ENCODE measurements at places on chromosomes 11 and 22. TPM values are rescaled to one million over a fixed set of nuclear protein-coding genes. Genes with fewer than 3 reads are reported as not detected.

DNA sequence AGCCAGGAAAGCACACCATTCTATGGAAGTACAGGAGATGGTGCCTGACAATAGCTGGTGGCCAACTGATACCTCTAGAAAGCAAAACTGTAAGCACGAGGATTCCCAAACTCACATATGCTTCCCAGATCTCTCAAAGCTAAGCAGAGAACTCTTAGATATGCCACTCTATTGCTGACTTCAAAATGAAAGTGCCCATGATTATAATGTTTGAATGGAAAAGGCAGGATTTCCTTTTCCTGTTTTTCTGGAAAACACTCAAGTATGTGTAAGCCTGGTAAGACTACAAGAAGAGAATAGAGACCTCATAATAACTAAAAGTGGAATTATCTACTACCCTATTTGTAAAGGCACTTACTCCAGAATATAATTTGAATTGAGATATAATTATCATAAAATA is 2.6 kb upstream of the CARD18 start:
- no peaks in the 10 kb centered on the region for H3K27me3 ChIP-seq
- H3K36me3 ChIP-seq = no peaks in the 10 kb centered on the region
- peaks cover 11% of the 10 kb centered on the region for H3K4me1 ChIP-seq

The ASPHD2 gene
- 0.11 TPM for total RNA-seq

DNA sequence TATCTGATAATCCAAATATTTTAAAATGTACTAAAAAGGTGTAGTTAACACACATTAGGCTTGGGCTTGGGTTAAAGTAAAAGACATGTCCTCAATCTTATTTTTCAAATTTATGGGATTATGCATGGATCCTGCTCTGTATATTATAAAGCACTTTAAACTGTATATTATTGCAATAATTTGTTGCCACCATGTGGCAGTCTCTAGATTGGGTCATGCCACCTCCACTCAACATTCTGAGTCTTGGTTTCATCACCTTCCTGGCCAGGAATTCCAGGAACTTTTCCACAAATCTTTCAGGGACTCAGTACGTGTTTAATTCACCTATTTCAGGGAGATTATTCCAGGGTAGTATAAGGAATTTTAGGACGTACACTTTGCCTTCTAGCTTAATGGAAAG is 695.5 kb downstream of the FAM181B start:
- H3K4me1 ChIP-seq = no peaks in the 10 kb centered on the region
- H3K36me3 ChIP-seq = no peaks in the 10 kb centered on the region
- no peak for DNase-seq
- no peak overlapping the region for H3K27ac ChIP-seq

GRCh38 chr11:95531116-95531515 is 258.5 kb downstream of the FAM76B start:
- no peak overlapping the region for H3K4me3 ChIP-seq
- no peaks in the 10 kb centered on the region for H3K36me3 ChIP-seq
- H3K4me1 ChIP-seq = no peaks in the 10 kb centered on the region
- no peak overlapping the region for H3K27ac ChIP-seq
- H3K27me3 ChIP-seq = no peaks in the 10 kb centered on the region

DNA sequence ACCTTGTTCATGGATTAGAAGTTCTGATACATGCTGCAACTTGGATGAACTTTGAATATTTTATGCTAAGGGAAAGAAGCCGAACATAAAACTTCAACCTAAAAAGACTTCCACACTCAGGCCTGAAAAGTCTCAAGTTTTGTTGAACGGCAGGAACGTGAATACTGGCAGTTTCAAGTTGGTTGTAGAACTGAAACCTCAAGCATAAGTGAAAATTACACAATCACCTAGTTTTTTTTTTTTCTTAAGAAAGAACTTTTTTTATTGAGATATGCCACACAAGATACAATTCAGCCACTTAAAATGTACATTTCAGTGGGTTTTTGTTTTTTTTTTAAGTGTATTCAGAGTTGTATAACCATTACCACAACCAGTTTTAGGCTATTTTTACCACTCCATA is 50.8 kb upstream of the ADORA2A start:
- peaks cover 62% of the 10 kb centered on the region for H3K36me3 ChIP-seq
- no peak overlapping the region for H3K4me3 ChIP-seq
- H3K27me3 ChIP-seq = no peaks in the 10 kb centered on the region
- H3K4me1 ChIP-seq = peaks cover 16% of the 10 kb centered on the region
- no peak for DNase-seq

- no peak overlapping the region for H3K27ac ChIP-seq
- no peaks in the 10 kb centered on the region for H3K36me3 ChIP-seq
- H3K4me1 ChIP-seq = peaks cover 11% of the 10 kb centered on the region
- no peak overlapping the region for H3K4me3 ChIP-seq
Measured at GRCh38 chr11:15918674-15919073, 437.7 kb downstream of the SOX6 start.

- H3K27me3 ChIP-seq = no peaks in the 10 kb centered on the region
- H3K27ac ChIP-seq = no peak overlapping the region
- no peak for DNase-seq
- H3K4me3 ChIP-seq = no peak overlapping the region
Measured at GRCh38 chr11:73480677-73481076, 104.5 kb downstream of the RELT start.

- H3K4me1 ChIP-seq = peaks cover 24% of the 10 kb centered on the region
- peak; percentile 96 for DNase-seq
- peak overlapping the region; percentile 97 for H3K27ac ChIP-seq
- H3K36me3 ChIP-seq = peaks cover 12% of the 10 kb centered on the region
- H3K27me3 ChIP-seq = no peaks in the 10 kb centered on the region
- H3K4me3 ChIP-seq = peak overlapping the region; percentile 72
Measured at GRCh38 chr11:47355283-47356128, 3.0 kb upstream of the MYBPC3 start.

The PLAAT2 gene
- not detected for total RNA-seq

DNA sequence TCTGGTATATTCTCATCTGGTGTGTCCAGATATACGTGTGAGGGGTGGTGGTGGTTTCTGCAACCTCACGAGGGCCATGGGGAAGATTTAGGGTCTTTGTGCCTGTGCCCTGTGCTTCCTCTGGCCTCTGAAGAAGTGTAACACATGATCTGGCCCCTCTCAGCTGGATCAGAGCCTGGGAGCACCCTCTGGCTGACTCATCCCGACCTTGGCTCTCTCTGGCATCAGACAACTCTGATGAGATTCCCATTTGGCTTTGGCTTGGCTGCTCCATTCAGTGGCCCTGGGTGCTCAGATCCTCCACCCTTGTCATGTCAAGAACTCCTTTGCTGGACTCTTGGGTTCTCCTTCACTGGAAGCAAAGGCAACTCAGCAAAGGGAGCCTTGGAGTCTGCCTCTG is 45.2 kb downstream of the RASSF10 start:
- peaks cover 17% of the 10 kb centered on the region for H3K27me3 ChIP-seq
- no peak overlapping the region for H3K27ac ChIP-seq
- no peaks in the 10 kb centered on the region for H3K36me3 ChIP-seq
- no peak overlapping the region for H3K4me3 ChIP-seq
- no peaks in the 10 kb centered on the region for H3K4me1 ChIP-seq
